ENCODE measurements at places on chromosomes 4 and X.

- no peak for DNase-seq
Observed at GRCh38 chr4:188403272-188403671, 264.0 kb downstream of the TRIML1 start.

GRCh38 chrX:67717571-67717970, 173.8 kb downstream of the AR start:
- DNase-seq, result no peak

- no peak for DNase-seq
Observed at GRCh38 chr4:164765833-164766232, 11.9 kb downstream of the SMIM31 start.

DNA sequence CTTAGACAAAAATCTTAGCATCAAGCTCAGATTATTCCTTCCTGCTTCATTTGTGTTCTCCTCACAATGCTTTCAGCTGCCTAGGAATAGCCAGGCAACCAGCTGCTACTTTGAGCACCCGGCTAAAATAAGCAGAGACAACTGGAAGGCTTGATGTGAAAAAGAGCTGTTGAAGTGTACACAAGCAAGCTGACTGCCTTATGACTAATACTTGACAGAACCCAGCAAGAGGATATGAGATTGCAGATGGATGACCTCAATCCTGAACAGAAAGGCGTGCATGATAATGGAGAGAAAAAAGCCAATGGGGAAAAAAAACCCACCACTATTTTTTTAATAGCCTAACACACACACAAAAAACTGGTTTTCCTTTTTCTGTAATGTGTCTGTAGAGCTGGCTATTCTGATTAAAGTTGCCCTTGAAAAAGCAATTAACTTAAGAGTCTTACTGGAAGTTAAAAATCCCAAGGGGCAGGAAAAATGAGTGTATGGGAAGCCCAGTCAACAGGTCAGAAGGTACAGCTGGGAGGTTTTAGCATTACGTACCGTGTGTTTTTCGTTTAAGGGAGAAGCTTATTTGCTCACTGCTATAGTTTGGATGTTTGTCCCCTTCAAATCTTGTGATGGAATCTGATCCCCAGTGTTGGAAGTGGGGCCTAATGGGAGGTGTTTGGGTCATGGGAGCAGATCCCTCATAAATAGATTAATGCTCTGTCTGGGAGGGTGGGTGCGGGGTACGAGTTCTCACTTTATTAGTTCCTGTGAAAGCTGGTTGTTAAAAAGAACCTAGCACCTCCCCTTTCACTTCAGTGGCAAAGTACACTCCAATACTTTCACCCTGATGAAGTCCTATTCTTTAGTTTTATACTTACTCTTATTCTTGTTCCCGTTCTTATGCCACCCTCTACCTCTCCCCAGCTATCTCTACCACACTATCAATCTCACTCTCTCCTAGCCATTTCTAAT, 37.1 kb upstream of the HERC6 start:
- DNase-seq, result no peak

- no peak for DNase-seq
Observed at GRCh38 chrX:49067285-49068120, 6.3 kb downstream of the PRAF2 start.

DNA sequence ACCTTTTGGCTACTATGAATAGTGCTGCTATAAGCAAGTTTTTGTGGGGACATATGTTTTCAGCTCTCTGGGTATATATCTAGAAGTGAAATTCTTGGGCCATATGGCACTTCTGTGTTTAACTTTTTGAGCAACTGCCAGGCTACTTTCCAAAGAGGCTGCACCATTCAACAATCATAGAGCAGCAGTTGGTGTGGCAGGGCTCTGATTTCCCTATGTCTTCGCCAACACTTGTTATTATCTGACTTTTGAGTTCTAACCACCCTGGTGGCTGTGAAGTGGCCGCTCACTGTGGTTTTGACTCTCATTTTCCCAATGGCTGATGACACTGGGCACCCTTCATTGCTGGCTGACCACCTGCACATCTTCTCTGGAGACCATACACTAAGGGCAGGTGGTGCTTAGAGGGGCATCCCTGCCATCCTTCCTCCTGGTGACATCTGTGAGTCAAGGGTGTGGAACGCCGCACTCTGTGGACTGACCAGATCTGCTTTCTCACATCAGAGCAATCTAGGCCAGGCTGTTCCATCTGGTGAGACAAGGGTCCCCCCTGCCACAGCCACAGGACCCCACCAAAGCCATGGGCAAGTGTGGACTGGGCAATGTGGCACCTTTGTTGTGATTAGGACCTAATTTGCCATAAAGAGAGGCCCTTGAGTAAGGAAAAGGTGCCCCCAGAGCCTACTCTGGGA, 49.6 kb downstream of the ZFYVE28 start:
- DNase-seq, result no peak
